Lung microvascular endothelial cell (primary cell): ENCODE measurements at places on chromosomes 2 and 18. TPM values are rescaled to one million over a fixed set of nuclear protein-coding genes. Genes with fewer than 3 reads are reported as not detected.

Gene SLC16A14
- total RNA-seq: under 0.01 TPM in 2 replicates

Gene FEV
- not detected in 2 replicates for total RNA-seq

Gene REG1B
- not detected in 2 replicates for total RNA-seq

Gene IL36A
- not detected in 2 replicates for total RNA-seq

Gene CRYGC
- total RNA-seq: not detected in 2 replicates

Gene ZNF521
- total RNA-seq: 74.3 and 130 TPM in 2 replicates

Gene EPHA4
- 0.60 and 2.2 TPM in 2 replicates for total RNA-seq

Gene VWC2L
- total RNA-seq: not detected in 2 replicates

Gene TNFAIP6
- under 0.01 and 0.22 TPM in 2 replicates for total RNA-seq

Gene ZSWIM2
- not detected in 2 replicates for total RNA-seq

Gene CDK15
- not detected in 2 replicates for total RNA-seq

Gene CAPN13
- total RNA-seq: not detected in 2 replicates

Gene TEX51
- total RNA-seq: not detected in 2 replicates

Gene TRPM8
- total RNA-seq: not detected in 2 replicates

Gene NBAS
- total RNA-seq: 64.9 and 94.8 TPM in 2 replicates

Gene RNF152
- total RNA-seq: 71.7 and 180 TPM in 2 replicates

Gene EFEMP1
- total RNA-seq: 4,716 and 9,992 TPM in 2 replicates

Gene FZD7
- under 0.01 and 0.20 TPM in 2 replicates for total RNA-seq

Gene COLEC11
- total RNA-seq: under 0.01 and 0.40 TPM in 2 replicates

Gene GLI2
- total RNA-seq: under 0.01 TPM in 1 of 2 replicates, not detected in the other

Gene PLCL1
- total RNA-seq: 0.20 and 1.7 TPM in 2 replicates

Gene ERFE
- under 0.01 TPM in 1 of 2 replicates, not detected in the other for total RNA-seq

Gene LOXHD1
- total RNA-seq: not detected in 2 replicates

Gene TYMS
- total RNA-seq: 7.7 and 25.3 TPM in 2 replicates

Gene FRZB
- 0.22 and 0.79 TPM in 2 replicates for total RNA-seq

Gene CNDP2
- 50.8 and 68.5 TPM in 2 replicates for total RNA-seq

Gene NETO1
- total RNA-seq: not detected in 2 replicates

Gene SLC11A1
- under 0.01 and 0.20 TPM in 2 replicates for total RNA-seq

Gene DPY30
- total RNA-seq: 48.6 and 51.2 TPM in 2 replicates

Gene CHMP1B
- total RNA-seq: 45.5 and 67.1 TPM in 2 replicates

Gene GALNT3
- under 0.01 TPM in 2 replicates for total RNA-seq

Gene C2orf76
- 8.1 and 12.7 TPM in 2 replicates for total RNA-seq

Gene PLEKHH2
- under 0.01 TPM in 1 of 2 replicates, not detected in the other for total RNA-seq

Gene DNAJC5G
- total RNA-seq: 0.44 and 1.4 TPM in 2 replicates

Gene CLEC4F
- total RNA-seq: under 0.01 TPM in 2 replicates

Gene AQP12A
- total RNA-seq: not detected in 2 replicates

Gene CYP27C1
- total RNA-seq: not detected in 2 replicates

Gene FAM110C
- total RNA-seq: under 0.01 and 0.44 TPM in 2 replicates

Gene TDRD15
- total RNA-seq: not detected in 2 replicates

Gene SERPINB3
- total RNA-seq: not detected in 2 replicates

Gene ENOSF1
- 12.5 and 18.3 TPM in 2 replicates for total RNA-seq

Gene COL4A4
- total RNA-seq: under 0.01 TPM in 1 of 2 replicates, not detected in the other

Gene POMC
- 0.22 and 0.99 TPM in 2 replicates for total RNA-seq

Gene VIL1
- not detected in 2 replicates for total RNA-seq

Gene SPC25
- 0.79 and 2.8 TPM in 2 replicates for total RNA-seq

Gene STPG4
- total RNA-seq: 0.20 TPM in 1 of 2 replicates, not detected in the other

Gene SLC8A1
- total RNA-seq: under 0.01 and 0.44 TPM in 2 replicates

Gene KCNF1
- 3.5 and 4.0 TPM in 2 replicates for total RNA-seq

Gene WNT10A
- total RNA-seq: not detected in 2 replicates
